ENCODE measurements at places on chromosomes 7 and 10.

- DNase-seq = no peak
Observed at GRCh38 chr7:92968502-92968901, 132.1 kb upstream of the CDK6 start.

DNA sequence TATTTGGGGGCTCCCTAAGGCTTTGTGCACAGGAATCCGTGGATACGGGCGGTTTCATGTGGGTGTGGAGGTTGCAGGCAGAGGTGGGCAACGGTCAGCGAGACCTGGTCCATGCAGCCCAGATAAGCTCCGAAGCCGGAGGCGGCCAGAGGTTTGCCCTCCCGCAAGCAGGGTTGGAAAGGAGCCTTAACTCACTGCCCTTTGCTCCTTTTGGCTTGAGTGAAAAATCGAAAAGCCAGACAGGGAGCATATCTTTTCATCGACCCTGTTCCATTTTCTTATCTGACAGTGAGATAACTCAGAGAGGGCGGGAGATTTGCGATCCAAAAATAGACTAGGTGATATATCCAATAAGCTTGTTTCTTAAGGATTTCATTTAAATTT lies 1.5 kb downstream of the GRM3 start:
- no peak for DNase-seq

DNA sequence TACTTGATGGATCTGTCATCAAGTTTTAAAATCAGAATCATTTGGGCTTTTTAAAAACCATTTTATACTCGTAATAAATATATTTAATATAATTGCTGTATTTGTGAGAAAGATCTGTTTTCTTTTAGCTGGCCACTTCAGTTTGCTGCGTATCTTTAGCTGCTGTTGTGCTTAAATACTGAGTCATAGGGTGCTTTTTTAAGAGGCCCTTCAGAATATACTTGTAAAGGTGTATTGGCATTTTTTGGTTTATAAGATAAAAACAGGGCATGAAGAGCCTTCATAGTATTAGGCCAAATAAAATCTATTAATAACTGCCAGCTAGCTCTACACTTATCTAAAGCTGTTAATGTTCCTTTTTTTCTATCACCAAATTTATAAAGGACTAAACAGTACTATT lies 43.8 kb downstream of the STK17A start:
- no peak for DNase-seq

- no peak for DNase-seq
Observed at GRCh38 chr7:73573276-73573675, 5.1 kb downstream of the TBL2 start.

DNA sequence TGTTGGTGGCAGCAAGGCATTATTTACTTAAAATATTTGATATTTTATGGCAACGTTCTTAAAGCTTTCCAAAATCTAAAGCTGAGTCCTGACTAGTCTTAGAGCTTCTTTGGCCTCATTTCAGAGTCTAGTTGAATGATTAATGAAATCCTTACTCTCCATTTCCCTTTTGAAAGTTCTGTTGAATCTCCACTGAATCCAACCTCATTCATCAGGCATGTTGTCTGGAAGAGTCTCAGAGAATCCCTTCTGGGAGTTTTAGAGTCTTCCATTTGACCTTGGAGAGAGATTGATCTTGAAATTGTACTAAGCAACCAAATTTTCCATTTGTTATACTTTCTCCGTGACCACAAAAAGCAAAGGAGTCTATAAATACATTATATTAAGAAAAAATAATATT lies 198.5 kb upstream of the TMEM196 start:
- DNase-seq = no peak

- DNase-seq = no peak
Observed at GRCh38 chr7:2616387-2617324, 15.1 kb upstream of the TTYH3 start.

DNA sequence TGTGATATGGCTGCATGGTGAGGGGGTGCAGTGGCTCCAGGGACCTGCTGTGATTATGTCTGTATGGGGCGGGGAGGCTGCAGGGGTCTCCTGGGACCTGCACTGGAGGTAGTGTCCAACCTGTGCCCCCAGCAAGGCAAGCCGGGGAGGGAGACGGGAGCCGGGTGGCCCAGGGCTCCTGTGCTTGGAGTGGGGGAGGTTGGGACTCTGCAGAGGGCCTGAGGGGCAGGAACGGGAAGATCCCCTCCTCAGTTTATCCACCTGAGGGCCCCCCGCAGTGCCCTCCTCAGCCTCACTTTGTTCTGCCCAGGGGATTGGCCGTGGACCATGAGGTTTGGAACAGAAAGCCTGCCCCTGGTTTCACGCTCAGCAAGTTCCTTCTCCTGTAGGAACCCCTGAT lies 22.8 kb upstream of the PWWP2B start:
- DNase-seq = no peak

DNA sequence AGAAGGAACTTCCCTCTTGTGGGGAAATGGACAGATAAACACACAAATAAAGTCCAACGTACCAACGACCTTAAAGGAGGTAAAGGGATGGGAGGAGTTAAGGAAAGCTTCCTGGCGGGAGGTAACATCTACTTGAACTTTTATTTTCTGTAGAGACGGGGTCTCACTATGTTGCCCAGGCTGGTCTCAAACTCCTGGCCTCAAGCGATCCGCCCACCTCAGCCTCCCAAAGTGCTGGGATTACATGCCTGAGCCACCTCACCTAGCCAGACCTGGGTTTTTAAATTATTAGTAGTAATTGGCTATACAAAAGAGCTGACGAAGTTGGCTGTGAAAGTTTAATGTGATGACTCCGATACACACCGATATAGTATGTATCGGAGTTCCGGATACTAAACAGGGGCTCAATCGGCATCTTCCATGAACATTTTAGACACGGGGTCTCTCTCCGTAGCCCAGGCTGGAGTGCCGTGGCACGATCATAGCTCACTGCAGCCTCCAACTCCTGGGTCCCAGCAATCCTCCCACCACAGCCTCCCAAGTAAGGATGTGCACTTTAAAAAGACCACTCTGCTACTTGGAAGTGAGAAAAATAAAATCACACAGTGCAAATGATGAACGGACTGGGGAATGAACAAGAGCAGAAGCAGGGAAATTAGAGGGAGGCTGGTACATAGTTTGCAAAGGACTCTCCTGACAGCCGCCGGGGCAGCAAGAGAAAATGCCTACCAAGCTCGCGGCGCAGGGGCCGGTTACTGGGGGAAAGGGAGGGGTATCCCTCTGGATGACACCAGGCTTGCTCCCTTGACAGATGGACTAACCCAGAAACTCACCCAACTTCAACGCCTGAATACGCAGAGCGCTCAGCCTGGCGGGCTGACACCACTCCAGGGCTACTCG lies 1.0 kb downstream of the BCL7B start:
- no peak for DNase-seq

- DNase-seq = no peak
Observed at GRCh38 chr10:60234551-60234950, 155.1 kb downstream of the ANK3 start.

DNA sequence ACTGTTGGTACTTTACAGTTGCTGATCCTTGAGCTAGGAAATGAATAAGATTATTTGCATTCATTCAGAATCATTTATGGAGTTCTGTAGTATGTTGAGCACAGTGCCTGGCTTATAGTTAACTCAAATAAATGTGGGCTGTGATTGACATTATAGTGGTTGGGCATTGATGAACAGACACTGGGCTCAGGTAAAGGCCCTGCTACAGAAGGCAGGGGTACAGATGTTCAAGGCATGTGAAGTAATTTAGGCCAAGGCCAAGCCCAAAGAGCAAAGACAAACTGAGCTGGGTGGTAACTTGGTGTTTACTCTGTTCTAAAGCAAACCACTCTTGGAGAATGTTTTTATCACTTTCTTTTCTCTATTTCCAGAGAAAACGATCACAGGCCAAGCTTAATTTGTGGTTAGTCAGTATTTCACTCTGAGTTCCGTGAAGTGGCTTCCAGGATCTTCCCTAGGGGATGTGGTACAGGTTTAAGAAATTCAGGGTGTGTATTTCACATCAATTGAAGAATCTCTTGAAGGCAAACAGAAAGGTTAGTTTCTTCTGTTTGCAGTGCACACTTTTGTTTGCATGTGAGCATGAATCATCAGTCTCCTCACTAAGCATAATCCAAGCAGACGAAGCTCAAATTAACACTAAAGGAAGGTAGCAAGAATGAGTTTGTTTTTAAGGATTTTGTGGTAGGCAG lies 113.9 kb upstream of the PRR15 start:
- no peak for DNase-seq

DNA sequence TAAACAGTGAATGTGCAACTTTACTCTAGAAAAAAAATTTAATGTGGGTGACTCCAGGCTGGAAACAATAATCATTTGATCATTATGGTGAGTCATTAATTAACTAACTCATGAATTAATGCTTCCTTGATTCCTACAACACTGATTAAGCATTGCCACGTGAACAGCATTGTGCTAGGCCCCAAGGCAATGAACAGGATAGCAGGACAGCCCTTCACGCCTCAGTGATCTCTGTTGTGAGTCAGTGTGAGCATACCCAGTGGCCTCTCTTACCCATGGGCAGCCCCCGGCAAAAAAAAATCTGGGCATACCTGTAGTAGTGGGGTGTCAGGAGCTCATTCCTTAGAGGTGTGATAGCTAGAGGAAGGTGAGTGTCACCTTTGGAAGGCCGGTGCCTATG lies 76.0 kb downstream of the DENND2A start:
- DNase-seq = no peak

- no peak for DNase-seq
Observed at GRCh38 chr7:128322040-128322643, 21.6 kb downstream of the RBM28 start.

GRCh38 chr7:96016056-96016586 lies 243.8 kb downstream of the DYNC1I1 start:
- no peak for DNase-seq

- DNase-seq = no peak
Observed at GRCh38 chr7:35555934-35556333, 139.0 kb downstream of the HERPUD2 start.

DNA sequence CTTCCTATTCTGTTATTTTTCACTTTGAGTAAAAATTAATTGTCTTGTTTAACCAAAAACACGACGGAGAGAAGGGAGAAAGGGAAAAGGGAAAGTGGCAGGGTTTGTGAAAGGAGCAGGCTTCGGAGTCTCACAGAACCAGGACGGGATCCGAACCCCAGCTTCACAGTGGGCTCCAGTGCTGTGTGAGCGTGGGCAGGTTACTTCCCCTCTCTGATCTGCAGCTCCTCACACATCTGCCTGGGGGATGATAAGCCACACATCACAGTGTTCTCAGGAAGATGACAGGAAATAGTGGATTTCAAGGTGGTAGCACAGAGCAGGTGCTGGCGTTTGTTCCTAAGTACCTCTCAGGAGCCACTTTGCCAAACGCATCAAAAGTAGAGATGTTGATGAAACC lies 94.2 kb upstream of the GPR26 start:
- DNase-seq = no peak

DNA sequence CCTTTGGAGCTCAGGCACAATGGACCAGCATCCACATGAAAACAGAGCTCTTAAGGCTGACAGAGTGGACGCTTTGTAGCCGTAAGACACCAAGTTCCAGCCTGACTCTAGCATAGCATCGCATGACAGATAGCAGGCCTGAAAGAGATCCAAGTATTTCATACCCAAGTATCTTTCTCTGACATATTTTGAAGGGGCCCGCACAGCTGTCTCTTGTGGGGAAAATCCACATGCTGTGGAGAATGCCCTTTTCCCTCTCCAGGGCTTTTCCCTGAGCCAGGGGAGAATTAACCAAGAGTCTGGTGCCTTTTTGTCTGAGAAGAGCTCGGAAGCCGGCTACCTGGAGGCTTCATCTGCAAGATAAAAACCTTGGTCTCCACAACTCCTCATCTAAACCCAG lies 51.0 kb downstream of the CFAP46 start:
- no peak for DNase-seq

DNA sequence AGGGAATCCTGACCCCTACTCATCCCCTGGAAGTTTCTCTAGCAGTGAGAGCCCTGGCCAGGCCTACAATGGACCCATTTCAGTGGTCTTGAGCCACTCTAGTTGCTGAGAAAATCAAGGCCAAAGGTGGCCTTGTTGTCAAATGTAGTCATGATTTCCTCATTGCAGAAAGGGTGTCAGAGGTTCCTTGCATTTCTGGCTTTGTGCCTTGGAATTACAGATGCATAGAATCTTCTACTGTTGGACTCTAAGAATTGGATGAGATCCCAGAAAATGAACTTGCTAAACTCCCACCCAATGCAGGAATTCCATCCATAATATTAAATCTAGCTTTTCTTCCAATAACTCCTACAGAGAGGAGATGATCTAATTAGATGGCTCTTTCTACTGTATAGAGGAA lies 12.2 kb downstream of the CPA2 start:
- DNase-seq = no peak

- DNase-seq = no peak
Observed at GRCh38 chr7:110521357-110521911, 569.5 kb upstream of the LRRN3 start.

GRCh38 chr10:66405566-66405965 lies 520.3 kb upstream of the LRRTM3 start:
- no peak for DNase-seq

GRCh38 chr10:113648478-113648877 lies 15.4 kb downstream of the NRAP start:
- no peak for DNase-seq

Data from GM12892 (cell line).